ENCODE measurements at places on chromosomes 4 and X. TPM values are rescaled to one million over a fixed set of nuclear protein-coding genes. Genes with fewer than 3 reads are reported as not detected.

Gene PCDH18
- not detected for total RNA-seq

Gene VCX3A
- not detected for total RNA-seq

Gene CSAG3
- total RNA-seq: not detected

Gene ARHGAP6
- not detected for total RNA-seq

Gene GAGE13
- not detected for total RNA-seq

Gene HOPX
- 13.1 TPM for total RNA-seq

Gene USP38
- total RNA-seq: 38.4 TPM

Gene SLC25A14
- total RNA-seq: 13.4 TPM

Gene FRMPD3
- 0.42 TPM for total RNA-seq

Gene TMEM271
- not detected for total RNA-seq

Gene PCYT1B
- not detected for total RNA-seq

Gene DOK7
- not detected for total RNA-seq

Gene BEX3
- 23.1 TPM for total RNA-seq

Gene TMA16
- 3.6 TPM for total RNA-seq

Gene AMBN
- total RNA-seq: not detected

Gene BEX2
- total RNA-seq: 59.3 TPM

Gene ENPP6
- total RNA-seq: not detected

Gene AFM
- total RNA-seq: not detected

Gene PNMA6F
- total RNA-seq: not detected

Gene SCRG1
- not detected for total RNA-seq

Gene SERTM2
- not detected for total RNA-seq

Gene SSX3
- total RNA-seq: not detected
